ENCODE measurements at places on chromosomes 1 and 21.

- DNase-seq: no peak
Observed at GRCh38 chr1:30683699-30684098, 39.7 kb downstream of the MATN1 start.

DNA sequence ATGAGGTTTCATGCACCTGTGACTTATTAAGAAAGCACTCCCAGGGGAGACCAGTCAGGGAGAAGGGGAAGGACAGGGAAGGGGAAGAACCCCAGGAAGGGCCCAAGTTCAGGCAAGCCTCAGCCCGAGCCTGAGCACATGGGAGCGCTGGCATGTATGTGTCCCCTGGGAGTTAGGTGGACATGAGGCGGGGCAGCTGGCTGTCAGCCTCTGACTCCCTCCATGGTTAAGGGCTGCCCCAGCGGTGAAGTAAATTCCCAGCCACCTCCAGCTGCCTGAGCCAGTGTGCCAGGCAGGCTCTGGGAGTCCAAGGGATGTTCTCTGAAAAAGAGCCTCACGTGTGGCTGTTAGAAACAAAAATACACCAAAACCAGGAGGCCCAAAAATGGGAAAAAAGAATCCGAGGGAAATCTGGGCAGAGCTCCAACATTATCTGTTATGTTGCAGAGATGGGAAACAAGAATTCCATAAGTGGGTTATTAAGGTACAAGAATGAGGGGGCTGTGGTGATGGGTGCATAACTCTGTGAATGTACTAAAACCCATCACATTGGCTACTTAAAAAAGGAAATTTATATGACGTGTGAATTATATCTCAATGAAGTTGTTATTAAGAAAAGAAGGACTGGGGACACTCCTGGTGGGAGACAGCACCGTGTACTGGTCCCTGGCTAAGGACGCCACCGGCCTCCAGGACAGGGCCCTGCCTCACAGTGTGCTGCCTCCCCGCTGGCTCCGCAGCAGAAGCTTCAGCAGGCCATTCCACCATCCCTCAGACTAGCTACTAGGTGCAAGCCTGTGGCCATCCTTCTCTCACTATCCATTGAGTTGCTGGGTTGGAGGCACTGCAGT lies 18.7 kb downstream of the DMRTB1 start:
- no peak for DNase-seq

DNA sequence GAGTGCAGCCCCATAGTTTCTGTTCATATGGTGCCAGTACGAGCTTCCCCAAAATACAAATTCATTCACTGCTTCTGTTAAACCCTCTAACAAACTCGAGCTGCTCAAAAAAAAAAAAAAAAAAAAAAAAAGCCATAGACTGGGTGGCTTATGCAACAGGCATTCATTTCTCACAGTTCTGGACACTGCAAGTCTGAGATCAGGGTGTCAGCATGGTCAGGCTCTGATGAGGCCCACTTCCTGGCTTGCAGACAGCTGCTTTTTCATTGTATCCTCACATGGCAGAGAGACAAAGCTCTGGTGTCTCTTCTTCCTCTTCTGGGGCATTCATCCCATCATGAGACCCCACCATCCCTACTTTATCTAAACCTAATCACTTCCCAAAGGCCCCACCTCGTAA lies 121.6 kb downstream of the PTBP2 start:
- no peak for DNase-seq

- DNase-seq: no peak
Observed at GRCh38 chr1:216812966-216813365, 89.7 kb upstream of the ESRRG start.

- no peak for DNase-seq
Observed at GRCh38 chr1:204337036-204337429, 22.7 kb downstream of the PLEKHA6 start.

- no peak for DNase-seq
Observed at GRCh38 chr1:153386500-153386901, 4.4 kb downstream of the S100A8 start.

DNA sequence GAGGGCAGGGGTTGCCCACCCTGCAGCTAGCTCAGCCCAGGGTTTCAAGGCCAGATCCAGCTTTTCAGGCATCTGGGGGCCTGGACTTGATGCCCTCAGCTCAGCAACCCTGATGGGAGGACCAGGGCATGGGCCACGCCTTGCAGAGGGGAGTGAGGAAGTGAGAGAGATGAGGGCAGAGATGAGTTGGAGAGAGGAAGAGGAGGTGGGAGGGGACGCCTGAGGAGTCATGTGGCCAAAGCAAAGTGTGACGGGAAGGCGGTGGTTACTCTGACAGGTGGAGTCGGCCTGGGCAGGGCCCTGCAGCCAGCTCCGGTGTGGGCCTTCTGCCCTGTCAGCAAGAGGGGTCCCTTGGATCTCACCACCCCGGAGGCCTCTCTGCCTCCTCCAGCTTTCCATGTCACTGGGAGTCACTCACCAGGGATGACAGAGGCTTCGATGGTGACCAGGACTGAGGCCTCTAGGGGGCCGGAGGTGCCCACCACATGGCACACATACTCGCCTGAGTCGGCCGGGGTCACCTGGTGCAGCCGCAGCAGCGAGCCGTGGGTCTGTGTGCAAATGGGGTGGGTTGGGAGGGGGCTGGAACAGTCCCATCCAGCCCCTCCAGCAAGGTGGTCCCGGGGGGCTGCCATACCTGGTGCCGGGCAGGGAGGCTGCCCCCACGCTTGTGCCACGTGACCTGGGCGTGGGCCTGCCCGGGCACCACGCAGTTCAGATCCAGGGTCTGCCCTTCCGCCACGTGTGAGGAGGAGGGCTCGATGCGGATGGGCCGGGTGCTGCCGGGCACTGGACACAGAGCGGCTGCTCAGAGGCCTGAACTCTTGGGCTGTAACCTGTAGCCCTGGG lies 40.4 kb downstream of the LDLRAD2 start:
- no peak for DNase-seq

GRCh38 chr1:200062143-200062542 lies 34.6 kb downstream of the NR5A2 start:
- no peak for DNase-seq

GRCh38 chr1:193787061-193787460 lies 600.6 kb upstream of the B3GALT2 start:
- DNase-seq: no peak

GRCh38 chr1:98330224-98330623 lies 331.3 kb upstream of the SNX7 start:
- no peak for DNase-seq

GRCh38 chr21:14888202-14888601 lies 176.6 kb downstream of the NRIP1 start:
- no peak for DNase-seq

DNA sequence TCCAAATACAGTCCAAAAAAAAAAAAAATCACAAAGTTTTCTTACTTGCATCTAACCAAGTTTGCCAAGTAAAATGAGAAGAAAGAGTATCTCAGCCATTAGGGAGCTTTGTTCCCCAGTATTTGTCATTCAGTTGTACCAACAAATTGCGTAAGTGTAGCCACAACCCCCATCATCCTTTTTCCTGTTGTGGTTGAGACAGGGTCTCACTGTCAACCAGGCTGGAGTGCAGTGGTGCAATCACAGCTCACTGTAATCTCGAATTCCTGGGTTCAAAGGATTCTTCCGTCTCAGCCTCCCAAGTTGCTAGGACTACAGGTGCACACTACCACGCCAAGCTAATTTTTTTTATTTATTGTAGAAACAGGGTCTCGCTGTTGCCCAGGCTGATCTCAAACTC lies 9.5 kb downstream of the STX6 start:
- no peak for DNase-seq

- DNase-seq: no peak
Observed at GRCh38 chr1:88266051-88266450, 418.0 kb upstream of the PKN2 start.

DNA sequence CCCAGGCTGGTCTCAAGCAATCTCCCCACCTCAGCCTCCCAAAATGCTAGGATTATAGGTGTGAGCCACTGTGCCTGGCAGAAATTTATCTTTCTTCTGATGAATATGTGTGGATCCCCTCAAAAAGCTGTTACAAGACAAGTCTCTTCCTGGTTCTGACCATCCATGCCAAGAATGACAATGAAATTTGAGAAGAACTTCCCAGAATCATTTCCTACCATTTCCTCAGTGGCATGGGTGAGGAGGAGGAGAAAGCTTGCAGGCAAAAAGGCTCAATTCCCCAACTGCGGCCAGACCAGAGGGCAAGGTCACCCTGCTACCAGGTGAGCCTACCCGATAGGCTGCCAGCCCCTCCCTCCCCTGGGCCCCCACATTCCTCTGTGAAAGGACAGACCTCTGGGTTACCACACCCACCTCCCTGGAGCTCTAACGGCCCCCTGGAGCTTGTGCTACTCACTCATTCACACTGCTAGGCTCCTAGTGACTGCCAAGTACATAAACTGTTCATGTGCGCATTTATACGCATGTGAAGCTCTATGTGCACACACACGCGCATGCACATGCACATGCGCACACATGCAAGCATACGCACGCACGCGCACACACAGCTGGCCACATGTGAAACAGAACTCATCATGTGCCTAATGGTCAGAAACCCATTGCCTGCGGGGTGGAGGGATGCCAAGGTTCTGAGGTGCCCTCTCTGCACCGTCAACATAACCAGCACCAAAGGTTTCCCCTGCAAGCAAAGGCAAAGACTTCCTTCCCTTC lies 17.0 kb downstream of the MRAP start:
- DNase-seq: no peak

DNA sequence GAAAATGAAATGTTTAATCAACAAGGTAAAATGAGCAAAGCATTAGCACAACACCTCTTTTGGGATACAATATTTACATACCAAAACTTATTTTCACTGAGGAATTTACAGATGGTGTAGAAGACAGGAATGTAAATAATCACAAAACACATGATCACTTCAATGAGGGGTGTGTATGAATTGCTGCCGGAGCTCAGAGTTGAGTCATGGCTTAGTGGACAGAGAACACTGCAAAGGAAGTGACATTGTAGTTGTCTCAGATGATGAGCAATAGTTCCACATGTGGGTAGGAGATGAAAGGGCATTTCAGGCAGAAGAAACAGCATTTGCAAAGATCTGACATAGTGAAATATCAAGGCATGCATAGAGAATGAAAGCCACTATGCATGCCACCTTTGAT lies 5.6 kb upstream of the KPRP start:
- no peak for DNase-seq

DNA sequence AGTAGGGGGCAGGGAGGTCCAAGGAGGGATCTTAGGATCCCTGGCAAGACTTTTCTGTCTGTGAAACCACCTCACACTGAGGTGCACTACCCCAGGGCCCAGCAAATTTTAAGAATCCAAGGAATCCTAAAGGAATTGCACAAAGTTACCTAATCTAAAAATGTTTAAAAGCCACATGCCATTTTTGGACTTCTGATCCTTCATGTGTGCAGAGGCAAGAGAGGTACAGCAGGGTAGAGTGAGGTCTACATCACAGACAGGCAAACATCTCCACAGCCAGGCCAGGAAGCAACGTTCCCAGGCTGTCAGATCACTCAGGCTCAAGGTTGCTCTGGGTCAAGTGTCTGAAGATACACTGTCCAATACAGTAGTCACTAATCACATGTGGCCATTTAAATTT lies 324.6 kb upstream of the DUSP10 start:
- no peak for DNase-seq

GRCh38 chr1:198024782-198025181 lies 107.6 kb downstream of the LHX9 start:
- DNase-seq: no peak

GRCh38 chr1:21641537-21641936 lies 27.6 kb downstream of the RAP1GAP start:
- no peak for DNase-seq

DNA sequence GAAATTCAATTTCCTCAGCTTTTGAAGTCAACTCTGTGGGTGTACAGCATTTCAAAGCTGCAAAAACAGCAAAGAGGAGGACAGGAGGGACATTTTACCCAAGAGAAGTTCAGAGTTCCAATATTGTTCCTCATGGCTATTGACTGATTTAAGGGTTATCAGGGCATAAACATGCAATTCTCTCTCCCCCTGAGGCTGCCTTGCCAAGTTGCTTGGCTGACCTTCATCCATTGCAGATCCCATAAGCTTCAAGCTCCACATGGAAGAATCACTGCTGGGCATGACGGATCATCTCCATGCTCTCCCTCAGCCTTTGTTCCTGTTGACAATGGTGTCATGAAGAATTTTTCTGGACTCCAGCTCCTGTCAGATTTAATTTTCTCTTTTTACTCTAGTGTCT lies 115.2 kb upstream of the SERBP1 start:
- DNase-seq: no peak

- DNase-seq: no peak
Observed at GRCh38 chr21:14687268-14687625, 141.1 kb upstream of the SAMSN1 start.

GRCh38 chr1:117895482-117896114 lies 33.8 kb downstream of the GDAP2 start:
- peak; percentile 51 for DNase-seq

- DNase-seq: no peak
Observed at GRCh38 chr1:191851799-191852595, 306.3 kb upstream of the RGS18 start.

GRCh38 chr21:38995731-38996130 lies 187.5 kb downstream of the PSMG1 start:
- DNase-seq: no peak

GRCh38 chr21:25097648-25098047 lies 509.6 kb downstream of the MRPL39 start:
- DNase-seq: no peak

- no peak for DNase-seq
Observed at GRCh38 chr1:33971018-33971710, 107.3 kb downstream of the HMGB4 start.

GRCh38 chr1:31153423-31153822 lies 86.3 kb downstream of the NKAIN1 start:
- no peak for DNase-seq

DNA sequence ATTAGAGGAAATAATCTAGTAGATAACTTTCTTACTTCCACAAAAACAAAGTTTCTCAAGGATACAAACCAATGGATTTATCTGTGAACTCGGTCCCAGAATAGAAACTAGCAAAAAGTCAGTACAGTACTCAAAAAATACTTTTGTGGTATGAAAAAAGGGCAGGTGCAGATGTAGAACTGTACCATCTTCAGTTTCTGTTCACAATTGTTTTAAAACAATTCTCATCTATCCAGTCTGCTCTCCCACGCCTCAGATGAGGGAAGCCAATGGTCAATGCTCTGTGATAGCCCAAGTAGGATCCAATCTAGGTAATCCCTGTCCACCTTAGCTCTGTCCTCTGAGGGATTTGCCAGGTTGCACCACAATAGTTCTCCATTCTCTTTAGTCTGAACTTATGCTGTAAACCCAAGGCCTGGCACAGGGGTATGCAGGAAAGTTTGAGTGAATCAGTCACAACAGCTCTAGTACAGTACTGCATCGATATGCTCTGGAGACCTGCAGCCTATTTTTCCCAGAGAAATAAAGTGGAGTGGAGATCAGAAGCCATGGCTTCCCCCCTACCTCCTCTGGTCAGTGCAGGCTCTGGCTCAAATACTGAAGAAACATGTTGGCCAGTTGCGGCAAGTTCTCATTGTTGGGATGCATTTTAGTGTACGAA lies 1.4 kb downstream of the KTI12 start:
- DNase-seq: no peak

- peak; percentile 64 for DNase-seq
Observed at GRCh38 chr1:204507317-204508105, 8.7 kb upstream of the MDM4 start.

- DNase-seq: peak; percentile 48
Observed at GRCh38 chr1:33094971-33095604, 14.1 kb downstream of the AZIN2 start.

- DNase-seq: no peak
Observed at GRCh38 chr1:113136476-113136875, 63.5 kb downstream of the LRIG2 start.
